ENCODE measurements at places on chromosomes 11 and 22.

DNA sequence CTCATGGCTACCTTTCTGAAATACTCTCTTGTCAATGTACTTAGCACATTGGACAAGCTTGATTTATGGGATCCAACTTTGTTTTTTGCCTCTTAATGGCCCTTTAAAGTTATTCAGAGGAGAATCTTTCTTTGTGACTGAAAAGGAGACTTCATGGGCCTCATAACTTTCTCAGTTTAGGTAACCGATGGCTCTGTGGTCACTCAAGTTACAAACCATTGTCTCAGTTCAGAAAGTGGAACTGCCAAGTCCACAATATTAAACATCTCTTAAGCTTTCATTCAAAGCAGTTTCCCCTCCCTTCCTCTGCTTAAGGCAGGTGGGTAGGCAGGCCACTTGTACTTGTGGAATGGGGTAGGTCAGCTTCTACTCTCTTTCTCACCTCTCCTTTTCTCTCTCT, 12.3 kb upstream of the ARL14EP start:
- peaks cover 7% of the 10 kb centered on the region for H3K27me3 ChIP-seq
- no peak overlapping the region for H3K4me3 ChIP-seq
- H3K27ac ChIP-seq, result no peak overlapping the region

DNA sequence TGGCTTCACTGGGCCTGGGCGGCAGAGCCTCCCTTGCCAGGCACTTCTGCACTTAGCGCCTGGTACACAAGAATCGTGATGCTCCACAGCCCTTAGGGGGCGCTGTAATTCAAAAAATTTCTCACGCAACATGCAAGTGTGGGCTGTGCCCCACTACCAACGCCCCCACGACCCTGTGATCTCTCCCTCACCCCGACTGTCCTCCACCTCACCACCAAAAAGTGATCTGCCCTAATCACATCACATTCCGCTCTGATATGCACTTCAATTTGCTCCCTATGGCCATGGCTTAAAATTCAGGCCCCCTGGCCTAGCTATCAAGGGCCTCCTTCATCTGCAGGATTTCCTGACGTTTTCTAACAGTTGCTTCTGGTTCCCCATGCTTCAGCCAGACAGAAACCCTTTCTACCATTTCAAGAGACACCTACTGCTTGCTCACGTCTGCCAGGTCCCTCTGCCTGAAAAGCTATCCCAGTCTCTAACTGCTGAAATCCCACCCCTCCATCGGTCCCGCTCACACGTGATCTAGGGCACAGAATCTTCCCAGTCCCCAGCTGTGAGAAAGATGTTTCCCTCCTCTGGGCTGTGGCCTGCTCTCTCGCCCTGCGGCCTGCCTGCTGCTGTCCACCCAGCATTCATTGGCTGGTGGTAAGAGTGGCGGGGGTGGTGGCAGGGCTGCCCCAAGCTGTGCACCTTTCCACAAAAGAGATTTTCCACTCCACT, 27.9 kb upstream of the LRRC32 start:
- DNase-seq, result no peak
- peaks cover 19% of the 10 kb centered on the region for H3K4me1 ChIP-seq
- no peaks in the 10 kb centered on the region for H3K27me3 ChIP-seq
- H3K36me3 ChIP-seq, result no peaks in the 10 kb centered on the region
- H3K4me3 ChIP-seq, result no peak overlapping the region

DNA sequence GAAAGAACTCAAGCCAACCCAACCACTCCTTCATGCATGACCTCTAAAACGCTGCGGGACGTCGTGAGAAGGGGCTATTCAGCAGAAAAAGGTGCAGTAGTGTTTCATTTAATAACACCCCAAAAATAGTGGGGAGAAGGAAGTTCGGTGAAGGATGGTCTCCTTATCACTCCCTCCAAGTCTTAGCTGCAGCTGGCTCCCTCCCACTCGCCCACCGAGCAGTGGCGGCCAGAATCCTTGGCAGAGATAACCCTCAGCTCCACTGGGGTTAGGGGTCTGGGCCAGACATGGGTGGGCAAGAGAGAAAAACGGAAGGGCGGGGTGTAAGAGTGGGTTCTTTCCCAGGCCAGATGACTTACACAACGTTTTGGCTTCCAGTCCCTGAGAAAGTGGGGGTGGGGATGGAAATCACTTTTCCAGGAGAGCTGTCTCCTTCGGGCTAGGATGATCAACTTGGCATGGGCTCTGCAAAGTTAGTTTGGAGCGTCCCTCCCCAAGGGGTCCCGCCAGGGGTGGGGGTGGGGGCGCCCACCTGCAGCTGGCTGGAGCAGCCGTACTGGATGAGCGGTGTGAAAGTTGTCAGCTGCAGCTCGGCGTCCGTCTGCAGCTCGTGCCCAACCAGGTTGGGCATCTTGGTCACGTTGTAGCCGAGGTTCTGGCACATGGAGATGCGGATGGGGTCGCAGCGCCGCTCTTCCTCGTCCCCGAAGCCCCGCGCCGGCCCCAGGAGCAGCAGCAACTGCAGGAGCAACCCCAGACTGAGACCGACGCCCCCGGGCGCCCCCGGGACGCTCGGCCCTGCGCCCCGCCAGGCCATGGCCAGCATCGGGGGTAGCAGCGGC, 705 bp downstream of the FZD4 start:
- H3K27ac ChIP-seq, result peak overlapping the region; percentile 83
- H3K36me3 ChIP-seq, result no peaks in the 10 kb centered on the region
- DNase-seq, result no peak
- peak overlapping the region; percentile 58 for H3K4me3 ChIP-seq
- H3K4me1 ChIP-seq, result peaks cover 2% of the 10 kb centered on the region
- H3K27me3 ChIP-seq, result no peaks in the 10 kb centered on the region

GRCh38 chr22:44472598-44472997, 25.4 kb downstream of the RTL6 start:
- H3K27me3 ChIP-seq, result no peaks in the 10 kb centered on the region
- no peak overlapping the region for H3K4me3 ChIP-seq
- no peaks in the 10 kb centered on the region for H3K36me3 ChIP-seq
- H3K27ac ChIP-seq, result no peak overlapping the region
- DNase-seq, result no peak
- no peaks in the 10 kb centered on the region for H3K4me1 ChIP-seq

- H3K36me3 ChIP-seq, result no peaks in the 10 kb centered on the region
- H3K4me1 ChIP-seq, result no peaks in the 10 kb centered on the region
- no peak overlapping the region for H3K27ac ChIP-seq
- DNase-seq, result no peak
- H3K4me3 ChIP-seq, result no peak overlapping the region
Measured at GRCh38 chr11:102767800-102768199, 12.6 kb downstream of the MMP10 start.

DNA sequence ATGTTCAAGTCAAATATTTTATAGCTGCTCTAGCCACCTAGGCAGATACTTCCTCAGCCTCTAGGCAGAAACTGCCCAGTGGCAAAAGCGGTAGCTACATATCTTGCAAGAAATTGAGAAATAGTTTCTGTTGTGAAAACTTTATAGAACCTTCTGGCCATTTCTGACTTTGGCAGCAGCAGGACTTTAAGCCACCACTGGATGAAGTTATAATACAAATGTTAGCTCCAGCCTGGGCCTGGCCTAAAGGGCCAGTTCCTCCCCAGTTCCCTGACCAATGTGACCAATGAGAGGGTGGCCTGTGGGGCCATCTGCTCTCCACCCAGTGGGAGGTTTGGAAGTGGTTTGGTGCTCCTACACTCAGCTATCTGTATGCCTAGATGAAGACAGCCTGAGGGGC, 254.0 kb upstream of the NARS2 start:
- no peaks in the 10 kb centered on the region for H3K36me3 ChIP-seq
- H3K4me1 ChIP-seq, result peaks cover 5% of the 10 kb centered on the region
- DNase-seq, result no peak
- H3K27ac ChIP-seq, result peak overlapping the region; percentile 39
- H3K27me3 ChIP-seq, result no peaks in the 10 kb centered on the region
- no peak overlapping the region for H3K4me3 ChIP-seq

DNA sequence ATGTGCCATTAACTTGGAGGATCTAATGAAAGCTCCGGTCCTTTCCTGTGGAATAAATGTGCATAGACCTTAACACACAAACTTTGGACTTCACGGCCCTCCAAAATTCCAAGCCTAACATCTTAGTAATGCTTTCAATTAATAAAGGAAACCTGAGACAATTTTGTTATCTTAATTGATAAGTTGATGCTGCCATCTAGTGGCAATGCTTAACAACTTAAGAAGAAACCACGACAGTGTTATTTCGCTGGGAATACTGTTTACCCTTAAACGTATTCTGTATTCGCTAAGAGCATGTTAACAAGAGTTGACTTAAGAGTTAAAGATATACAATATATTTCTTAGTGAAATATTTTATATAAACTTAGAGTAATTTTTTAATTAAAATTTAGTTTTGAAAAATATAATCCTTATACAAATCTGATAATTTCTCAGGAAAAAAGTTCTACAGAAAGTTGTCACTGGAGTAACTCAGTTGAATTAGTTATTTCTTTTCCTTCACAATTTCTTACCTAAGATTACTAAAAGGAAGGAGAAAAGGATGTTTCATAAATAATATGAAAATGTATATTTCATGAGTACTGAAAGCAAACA, 35.0 kb upstream of the OR9G4 start:
- no peaks in the 10 kb centered on the region for H3K4me1 ChIP-seq
- H3K4me3 ChIP-seq, result no peak overlapping the region
- peak; percentile 5 for DNase-seq
- H3K27ac ChIP-seq, result no peak overlapping the region
- no peaks in the 10 kb centered on the region for H3K27me3 ChIP-seq

DNA sequence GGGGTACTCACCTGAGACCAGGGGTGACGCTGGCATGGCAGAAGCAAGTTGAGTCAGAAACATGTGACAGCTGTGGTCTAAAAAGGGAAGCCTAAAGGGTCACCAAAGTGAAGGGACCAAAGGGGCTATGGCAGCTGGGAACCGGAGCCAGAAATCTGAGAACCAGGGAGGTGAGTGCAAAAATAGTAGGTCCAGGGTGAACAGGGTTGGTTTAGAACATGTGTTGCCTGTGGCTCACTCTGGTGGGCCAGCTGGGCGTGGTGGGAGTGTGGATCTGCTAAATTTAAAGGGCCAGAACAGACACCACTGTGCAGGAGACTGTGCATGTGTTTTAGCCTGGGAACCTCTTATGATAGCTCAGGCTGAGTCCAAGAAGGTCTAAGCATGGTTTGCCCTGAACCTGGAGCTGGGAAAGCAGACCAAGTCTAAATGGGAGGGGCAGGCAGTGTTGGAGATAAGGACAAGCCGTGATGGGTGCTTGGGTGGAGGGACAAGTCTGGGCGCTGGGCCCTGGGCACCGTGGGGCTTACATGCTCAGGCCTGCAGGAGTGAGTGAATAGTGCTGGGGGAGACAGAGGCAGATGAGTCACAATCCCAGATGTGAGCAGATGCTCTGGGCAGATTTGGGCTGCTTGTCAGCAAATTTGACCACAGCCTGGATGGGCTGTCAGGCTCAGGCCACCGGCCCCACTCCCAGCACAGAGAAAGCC, 41.4 kb upstream of the ZBED5 start:
- H3K4me3 ChIP-seq, result no peak overlapping the region
- no peaks in the 10 kb centered on the region for H3K36me3 ChIP-seq
- peaks cover 44% of the 10 kb centered on the region for H3K4me1 ChIP-seq
- peak overlapping the region; percentile 90 for H3K27ac ChIP-seq
- no peaks in the 10 kb centered on the region for H3K27me3 ChIP-seq
- no peak for DNase-seq

DNA sequence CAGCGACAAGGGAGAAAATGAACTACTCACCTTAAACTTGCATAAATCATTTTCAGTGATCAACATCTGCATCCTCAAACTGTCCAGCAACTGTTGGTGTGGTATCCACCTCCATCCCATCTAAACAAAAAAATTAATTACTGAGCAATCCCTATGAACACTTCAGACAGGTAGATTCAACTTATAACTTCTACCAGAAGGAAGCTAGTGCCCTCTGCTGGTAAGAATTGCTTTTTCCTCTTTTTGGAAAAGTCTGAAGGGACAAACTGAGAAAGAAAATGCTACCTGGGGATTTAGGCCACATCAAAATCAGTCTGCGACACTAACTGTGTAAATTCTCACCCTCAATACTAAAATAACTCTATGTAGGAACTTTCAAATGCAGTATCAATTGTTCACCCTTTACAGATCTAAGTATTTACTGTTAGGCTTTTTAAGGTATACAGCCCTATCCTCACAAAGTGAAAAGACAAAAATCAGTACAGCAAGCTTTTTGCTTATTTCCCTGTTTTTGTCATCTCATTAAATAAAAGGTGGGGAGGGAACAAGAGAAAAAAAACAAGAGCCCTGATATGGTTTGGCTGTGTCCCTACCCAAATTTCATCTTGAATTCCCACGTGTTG, 17.9 kb downstream of the CLNS1A start:
- no peaks in the 10 kb centered on the region for H3K27me3 ChIP-seq
- no peak overlapping the region for H3K4me3 ChIP-seq
- H3K36me3 ChIP-seq, result no peaks in the 10 kb centered on the region
- peak; percentile 32 for DNase-seq
- no peak overlapping the region for H3K27ac ChIP-seq

- peak; percentile 65 for DNase-seq
- peaks cover 30% of the 10 kb centered on the region for H3K4me1 ChIP-seq
- peaks cover 2% of the 10 kb centered on the region for H3K36me3 ChIP-seq
- peak overlapping the region; percentile 73 for H3K4me3 ChIP-seq
- no peaks in the 10 kb centered on the region for H3K27me3 ChIP-seq
Measured at GRCh38 chr22:31347251-31348008, 1.3 kb upstream of the PATZ1 start.

DNA sequence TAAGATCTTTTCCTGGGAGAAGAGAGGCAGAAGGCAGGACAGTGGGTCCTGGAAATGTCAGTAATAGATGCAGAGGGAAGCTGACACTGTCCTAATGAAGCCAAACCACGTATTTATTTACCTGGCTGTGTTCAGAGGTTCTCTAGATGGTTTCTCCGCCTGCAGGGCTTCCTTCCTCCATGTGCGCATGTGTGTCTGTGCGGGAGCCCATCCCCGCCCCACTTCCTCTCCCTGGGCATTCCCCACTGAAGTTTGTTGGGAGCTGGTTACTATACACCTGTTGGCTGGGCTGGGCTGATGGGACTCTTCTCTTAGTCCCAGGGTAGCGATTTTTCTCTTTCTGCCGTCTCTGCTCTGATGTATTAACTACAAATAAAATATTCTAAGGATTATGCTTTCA, 204.9 kb upstream of the TBCEL start:
- H3K27me3 ChIP-seq, result no peaks in the 10 kb centered on the region
- no peaks in the 10 kb centered on the region for H3K36me3 ChIP-seq
- no peak for DNase-seq

DNA sequence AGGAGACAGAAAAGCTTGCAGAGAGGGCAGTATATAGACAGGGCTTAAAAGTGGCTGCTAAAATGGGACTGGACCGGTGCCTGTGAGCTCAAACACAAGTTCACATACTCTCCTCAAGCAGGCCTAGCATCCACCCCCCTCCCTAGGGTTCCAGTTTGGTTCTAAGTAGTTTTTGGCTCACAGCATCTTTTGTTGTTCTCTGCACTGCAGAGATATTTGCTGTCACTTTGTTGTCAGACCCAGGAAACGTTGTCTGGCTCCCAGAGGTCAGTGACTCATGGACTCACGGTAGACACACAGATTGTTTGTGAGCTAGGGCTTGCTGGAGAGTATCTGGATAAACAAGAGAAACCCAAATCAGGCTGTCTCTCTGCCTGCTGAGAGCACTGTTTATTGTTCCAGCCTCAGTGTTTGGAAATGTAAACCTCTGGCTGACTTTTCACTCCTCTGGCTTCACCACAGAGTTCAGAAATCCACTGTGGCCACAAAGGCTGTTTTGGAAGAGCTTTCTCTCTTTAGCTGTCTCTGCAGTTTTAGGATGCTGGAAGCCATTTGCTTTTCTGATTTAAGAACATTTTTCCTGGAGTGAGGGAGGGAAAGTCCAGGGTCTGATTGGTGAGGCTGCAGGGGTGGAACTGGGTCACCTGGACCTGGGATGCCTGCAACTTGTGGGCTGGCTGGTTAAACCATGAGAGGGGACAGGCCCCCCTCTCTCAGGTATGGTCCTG, 303.7 kb upstream of the PLET1 start:
- no peaks in the 10 kb centered on the region for H3K4me1 ChIP-seq
- H3K36me3 ChIP-seq, result no peaks in the 10 kb centered on the region
- DNase-seq, result peak; percentile 34
- H3K27me3 ChIP-seq, result peaks cover 7% of the 10 kb centered on the region
